Activated CD4-positive, alpha-beta T cell treated with anti-CD3 and anti-CD28 coated beads, Interleukin-2, amount 10 ng/mL, durations not matched to agents 7 days and 5 days (primary cell): ENCODE measurements at places on chromosomes 1 and 21.

DNA sequence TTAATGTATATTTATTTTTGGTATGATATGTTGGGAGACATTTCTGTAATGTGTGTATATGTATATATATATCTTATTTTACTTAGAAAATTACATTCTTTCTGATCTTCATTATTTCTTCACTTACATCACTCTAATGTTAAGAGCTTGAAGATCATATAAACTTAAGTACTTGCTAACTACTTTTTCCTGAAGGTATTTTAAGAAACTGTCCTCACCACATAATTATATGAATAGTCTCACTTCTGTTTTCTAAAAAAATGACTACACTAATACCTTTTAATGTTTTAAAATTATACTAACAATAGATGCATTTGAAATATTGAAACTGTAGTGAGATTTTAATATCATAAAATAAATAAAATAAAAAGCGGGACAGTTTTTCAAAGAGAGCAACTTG is 377.1 kb downstream of the LRRIQ3 start:
- no peak for DNase-seq

- DNase-seq: no peak
Observed at GRCh38 chr1:245677461-245678240, 522.9 kb downstream of the KIF26B start.

GRCh38 chr1:158999316-159000069 is 10.2 kb upstream of the IFI16 start:
- DNase-seq: no peak

- DNase-seq: peak; percentile 19
Observed at GRCh38 chr1:6996371-6996770, 211.1 kb downstream of the CAMTA1 start.

DNA sequence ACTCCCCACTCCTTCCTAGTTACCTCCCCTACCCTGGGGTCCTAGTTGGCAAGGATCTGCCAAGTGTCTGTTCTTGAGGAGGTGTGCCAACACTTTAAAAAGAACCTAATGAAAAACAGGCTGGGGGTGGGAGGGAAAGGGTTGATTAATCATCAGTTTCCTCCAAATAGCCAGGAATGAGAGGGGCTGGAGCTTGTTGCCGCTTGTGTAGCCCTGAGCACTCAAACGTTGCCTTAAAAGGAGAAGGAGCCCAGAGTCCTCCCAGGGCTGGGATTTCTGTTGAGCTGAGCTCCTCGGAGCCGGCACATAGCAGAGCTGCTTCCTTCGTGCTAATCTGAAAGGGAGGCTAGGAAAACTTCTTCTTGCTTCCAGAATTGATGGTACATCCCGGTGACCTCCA is 15.9 kb downstream of the SHISA4 start:
- DNase-seq: no peak

DNA sequence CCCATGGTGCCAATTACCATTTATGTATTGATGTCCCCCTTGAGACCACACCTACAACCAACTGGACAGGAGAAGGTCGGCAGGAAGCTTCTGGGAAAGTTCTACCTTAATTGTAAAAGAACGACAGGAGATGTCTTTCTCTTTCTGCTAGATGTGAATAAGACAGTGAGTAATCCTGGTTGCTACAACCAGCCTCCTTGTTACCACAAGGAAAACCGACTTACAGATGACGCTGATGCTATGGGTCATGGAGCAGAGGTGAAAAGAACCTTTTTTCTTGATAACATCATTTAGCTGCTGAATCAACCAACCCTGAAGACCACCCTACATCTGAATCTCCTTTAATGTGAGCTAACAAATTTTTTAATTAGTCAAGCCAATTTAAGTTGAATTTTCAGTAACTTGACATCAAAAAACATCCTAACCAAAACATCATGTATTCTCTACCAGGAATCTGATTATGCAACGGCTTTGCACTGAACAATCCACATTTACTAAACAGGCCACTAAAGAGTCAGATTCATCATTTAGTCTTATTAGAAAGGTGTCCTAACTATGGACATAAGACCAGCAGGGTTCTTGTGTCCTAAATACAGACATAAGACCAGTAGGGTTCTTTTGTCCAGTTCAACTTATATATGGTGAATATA is 23.0 kb downstream of the RGS2 start:
- DNase-seq: no peak

- no peak for DNase-seq
Observed at GRCh38 chr21:32447224-32447623, 34.7 kb downstream of the EVA1C start.

GRCh38 chr21:37688952-37689659 is 227.2 kb downstream of the KCNJ6 start:
- DNase-seq: no peak

GRCh38 chr1:94014087-94014486 is 104.9 kb upstream of the GCLM start:
- DNase-seq: no peak

DNA sequence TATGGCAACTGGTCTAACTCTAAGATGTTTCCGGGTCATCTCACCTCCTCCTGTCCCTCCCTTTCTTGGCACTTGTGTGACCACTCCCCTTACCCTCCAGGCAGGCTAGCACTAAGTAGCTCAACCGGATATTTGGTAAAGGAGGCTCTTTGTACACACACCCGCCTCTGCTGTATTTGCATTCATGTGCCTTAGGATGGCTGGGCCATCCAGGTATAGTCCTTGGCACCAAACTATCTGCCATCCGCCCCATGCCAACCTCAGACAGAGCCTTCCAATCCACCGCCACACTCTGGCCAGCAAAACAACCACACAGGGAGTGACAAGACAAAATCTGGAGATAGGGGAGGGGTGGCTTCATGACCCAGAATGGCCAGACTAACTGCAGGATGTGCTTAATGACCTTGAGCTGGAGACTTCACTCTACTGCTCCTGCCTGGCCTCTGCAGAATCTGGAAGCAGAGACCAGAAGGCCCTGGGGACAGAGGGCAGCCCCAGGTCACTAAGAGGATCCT is 59.5 kb downstream of the CDK18 start:
- no peak for DNase-seq

- DNase-seq: no peak
Observed at GRCh38 chr1:182351790-182352364, 39.7 kb downstream of the GLUL start.

DNA sequence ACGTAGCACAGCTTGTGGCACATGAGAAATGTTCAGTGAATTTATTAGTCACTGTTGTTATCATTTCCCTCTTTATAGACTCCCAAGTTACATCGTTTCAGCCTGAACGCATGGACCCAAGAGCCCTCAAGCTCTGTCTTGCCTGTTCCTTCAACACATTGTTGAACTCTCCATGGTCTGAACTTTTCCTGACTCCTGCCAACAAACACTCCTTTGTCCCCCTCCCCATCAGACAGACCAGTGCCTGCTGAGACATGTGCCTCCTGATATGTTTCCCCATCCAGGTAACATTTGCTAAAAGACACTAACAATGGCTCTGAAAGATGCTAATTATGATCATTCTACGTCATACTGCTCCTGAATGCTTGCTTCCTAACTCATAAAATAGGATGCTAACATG is 108.7 kb upstream of the NFIA start:
- no peak for DNase-seq

- DNase-seq: no peak
Observed at GRCh38 chr1:230186003-230186863, 119.2 kb downstream of the GALNT2 start.

DNA sequence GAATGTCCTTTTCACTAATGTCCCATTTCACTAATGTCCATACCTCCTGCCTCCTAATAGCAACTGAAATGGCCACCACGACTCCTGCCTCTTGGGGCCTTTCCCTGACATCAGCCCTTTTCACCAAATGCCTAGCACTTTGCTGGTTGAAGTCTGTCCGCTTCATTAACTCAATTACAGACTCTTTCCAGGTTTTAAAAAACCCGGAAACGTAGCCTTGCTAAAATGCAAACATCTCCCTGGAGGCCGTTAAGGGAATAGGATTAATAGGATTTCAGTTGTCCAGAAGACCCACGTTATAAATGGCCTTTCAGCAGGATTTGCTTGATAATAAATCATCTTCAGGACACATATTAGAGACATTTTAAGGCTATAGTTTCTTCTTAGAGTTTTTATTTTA is 25.7 kb upstream of the ERO1B start:
- DNase-seq: no peak
